ENCODE measurements at places on chromosomes 16 and 17.

GRCh38 chr16:87954826-87955225 lies 3.6 kb downstream of the BANP start:
- no peak for DNase-seq

GRCh38 chr17:67546578-67547527 lies 169.8 kb downstream of the PITPNC1 start:
- no peak for DNase-seq

DNA sequence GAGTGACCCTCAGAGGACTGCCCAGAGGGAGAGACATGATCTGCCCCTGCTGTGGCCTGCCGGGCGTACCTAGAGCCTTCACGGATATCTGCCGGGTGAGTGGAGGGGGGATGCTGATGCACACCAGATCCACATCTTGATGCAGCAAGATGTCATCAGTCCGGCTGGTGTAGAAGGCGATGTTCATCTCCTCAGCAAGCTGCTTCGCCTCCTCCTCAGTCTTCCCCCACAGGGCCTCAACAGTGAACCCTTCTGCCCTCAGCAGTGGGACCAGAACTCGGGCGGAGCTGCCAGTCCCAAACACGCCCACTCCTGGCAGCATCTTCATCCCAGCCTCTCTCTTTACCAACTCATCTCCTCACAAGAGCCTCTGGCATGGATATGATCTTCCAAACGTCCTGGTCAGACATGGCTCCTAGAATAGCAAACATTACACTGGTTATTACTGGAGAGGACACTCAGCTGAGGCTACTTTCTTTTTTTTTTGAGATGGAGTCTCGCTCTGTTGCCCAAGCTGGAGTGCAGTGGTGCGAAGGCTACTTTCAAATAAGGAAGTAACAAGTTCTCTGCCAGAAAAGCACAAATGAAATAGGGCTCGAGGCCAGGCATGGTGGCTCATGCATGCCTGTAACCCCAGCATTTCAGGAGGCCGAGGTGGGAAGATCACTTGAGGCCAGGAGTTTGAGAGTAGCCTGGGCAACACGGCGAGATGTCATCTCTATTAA lies 18.9 kb downstream of the C16orf86 start:
- no peak for DNase-seq

- no peak for DNase-seq
These were observed 96.9 kb downstream of the C16orf78 start for GRCh38 chr16:49470513-49470991.

GRCh38 chr16:86516623-86517003 lies 6.3 kb downstream of the FOXF1 start:
- DNase-seq = no peak

GRCh38 chr17:26818736-26819135 lies 475.2 kb upstream of the WSB1 start:
- DNase-seq = no peak

GRCh38 chr17:58413684-58414083 lies 3.6 kb downstream of the RNF43 start:
- no peak for DNase-seq

- no peak for DNase-seq
These were observed 32.7 kb downstream of the CMC2 start for GRCh38 chr16:80973991-80974390.

DNA sequence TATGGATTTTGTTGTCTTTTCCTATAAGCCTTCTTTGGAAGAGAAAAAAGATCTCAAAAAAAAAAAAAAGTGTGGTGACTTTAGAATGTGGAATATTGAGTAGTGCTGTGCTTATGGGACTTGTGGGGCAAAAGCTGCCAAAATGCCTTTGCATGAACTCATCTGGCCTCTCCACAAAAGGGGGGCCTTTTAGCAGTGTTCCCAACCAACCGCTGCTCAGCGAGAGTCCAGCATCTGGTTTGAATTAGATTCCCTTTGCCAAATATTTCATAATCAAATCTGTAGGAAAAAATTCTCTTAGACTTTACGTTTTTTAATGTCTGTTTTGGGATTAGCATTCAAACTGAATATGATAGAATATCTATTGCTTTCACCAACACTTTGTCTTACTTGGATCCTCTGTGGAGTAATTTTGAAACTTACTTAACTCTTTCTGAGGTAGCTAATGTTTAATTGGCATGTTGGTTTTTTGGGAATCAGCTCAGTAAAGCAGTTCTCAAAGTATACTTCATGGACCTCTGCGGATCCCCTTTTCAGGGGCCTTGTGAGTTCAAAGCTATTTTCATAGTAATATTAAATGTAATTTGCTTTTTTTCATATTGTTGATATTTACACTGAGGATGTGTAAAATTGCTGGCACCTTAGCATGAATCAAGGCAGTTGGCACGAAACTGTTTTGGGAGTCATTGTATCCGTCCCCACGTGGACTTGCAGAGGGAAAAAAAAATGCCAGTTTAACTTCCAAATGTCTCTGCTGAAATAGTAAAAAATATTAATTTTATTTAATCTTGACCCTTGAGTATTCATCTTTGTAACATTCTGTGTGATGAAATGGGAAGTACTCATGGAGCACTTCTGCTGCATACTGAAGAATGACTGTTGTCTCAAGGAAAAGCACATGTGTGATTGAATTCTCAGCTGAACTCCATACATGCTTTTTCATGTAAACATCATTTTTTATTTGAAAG lies 34.7 kb upstream of the VPS4A start:
- no peak for DNase-seq
